ENCODE measurements at places on chromosomes 5 and 9. TPM values are rescaled to one million over a fixed set of nuclear protein-coding genes. Genes with fewer than 3 reads are reported as not detected.

The PLCXD3 gene
- not detected for total RNA-seq

GRCh38 chr5:140141241-140141640, 15.5 kb downstream of the IGIP start:
- no peak for DNase-seq
- no peak overlapping the region for H3K27ac ChIP-seq
- H3K36me3 ChIP-seq = no peaks in the 10 kb centered on the region
- no peak overlapping the region for H3K4me3 ChIP-seq
- peaks cover 3% of the 10 kb centered on the region for H3K27me3 ChIP-seq

- H3K36me3 ChIP-seq = peaks cover 3% of the 10 kb centered on the region
- no peak overlapping the region for H3K4me3 ChIP-seq
- no peak overlapping the region for H3K27ac ChIP-seq
- H3K27me3 ChIP-seq = no peaks in the 10 kb centered on the region
- DNase-seq = no peak
- H3K4me1 ChIP-seq = peaks cover 8% of the 10 kb centered on the region
Measured at GRCh38 chr5:61623401-61624069, 291.5 kb downstream of the ZSWIM6 start.

DNA sequence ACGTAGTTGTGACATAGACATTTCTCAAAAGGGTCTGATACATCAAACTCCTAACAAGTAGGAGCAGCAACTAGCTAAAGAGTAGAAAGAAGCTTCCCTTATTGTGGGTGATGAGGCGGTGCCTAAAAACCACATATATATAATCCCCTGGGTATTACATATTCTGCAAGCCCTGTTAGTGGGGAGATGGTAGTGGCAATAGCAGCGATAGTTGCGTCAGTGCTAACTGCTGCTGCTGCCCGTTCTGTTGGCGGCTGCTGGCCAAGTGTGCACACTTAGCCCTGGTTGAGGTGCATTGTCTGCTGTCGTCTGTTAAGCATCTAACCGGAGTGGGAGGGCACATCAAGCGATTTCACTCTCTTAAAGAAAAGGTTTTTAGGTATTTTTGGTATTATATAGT, 35.8 kb downstream of the VLDLR start:
- H3K27ac ChIP-seq = no peak overlapping the region
- no peak overlapping the region for H3K4me3 ChIP-seq
- DNase-seq = no peak

- no peak overlapping the region for H3K4me3 ChIP-seq
- H3K27me3 ChIP-seq = no peaks in the 10 kb centered on the region
- DNase-seq = no peak
- peaks cover 62% of the 10 kb centered on the region for H3K4me1 ChIP-seq
Measured at GRCh38 chr5:34734326-34734725, 78.2 kb downstream of the RAI14 start.

The HCN1 gene
- total RNA-seq = not detected

The DBH gene
- not detected for total RNA-seq

DNA sequence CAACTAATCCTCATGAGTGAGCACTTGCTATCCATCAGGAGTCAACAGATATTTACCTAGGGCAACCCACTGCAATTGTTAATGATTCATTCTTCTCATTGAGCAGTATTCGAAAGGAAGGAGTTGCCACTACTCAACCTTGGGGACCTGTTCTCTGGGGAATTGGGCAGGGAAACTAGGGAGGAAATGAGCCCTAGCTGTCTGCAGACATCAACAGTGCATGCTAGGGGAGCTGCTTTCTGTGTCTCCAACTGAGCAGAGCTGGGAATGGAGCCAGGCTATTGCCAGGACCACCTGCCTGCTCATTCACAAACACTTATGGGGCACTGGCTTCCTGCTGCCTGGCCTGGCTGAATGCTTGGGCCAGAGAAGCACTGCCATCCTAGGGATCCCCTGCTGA, 183.4 kb downstream of the TMEM38B start:
- no peaks in the 10 kb centered on the region for H3K4me1 ChIP-seq
- H3K36me3 ChIP-seq = no peaks in the 10 kb centered on the region
- DNase-seq = no peak
- H3K27me3 ChIP-seq = no peaks in the 10 kb centered on the region
- no peak overlapping the region for H3K27ac ChIP-seq
- no peak overlapping the region for H3K4me3 ChIP-seq

- H3K36me3 ChIP-seq = peaks cover 4% of the 10 kb centered on the region
- peaks cover 21% of the 10 kb centered on the region for H3K27me3 ChIP-seq
- H3K4me1 ChIP-seq = peaks cover 2% of the 10 kb centered on the region
- H3K27ac ChIP-seq = no peak overlapping the region
Measured at GRCh38 chr5:141809380-141810096, 68.7 kb downstream of the PCDH1 start.

DNA sequence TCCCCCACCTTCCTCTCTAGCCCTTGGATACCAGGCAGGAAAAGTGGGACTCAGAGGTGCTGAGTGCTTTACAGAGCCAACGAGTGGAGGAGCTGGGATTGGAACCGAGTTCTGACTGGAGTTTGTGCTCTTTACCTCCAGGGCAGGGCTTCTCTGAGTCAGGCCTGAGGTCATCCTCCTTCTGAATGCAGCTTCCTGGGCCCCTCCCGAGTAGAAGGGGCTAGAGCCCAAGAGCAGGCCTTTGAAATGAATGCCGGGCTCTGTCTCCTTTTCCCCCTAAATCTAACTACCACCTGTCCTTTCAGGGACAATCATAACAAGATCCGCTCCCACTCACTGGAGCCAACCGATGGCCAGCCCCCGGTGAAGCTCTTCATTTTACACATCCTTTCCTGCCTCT, 12.7 kb downstream of the PTGES start:
- DNase-seq = no peak
- no peak overlapping the region for H3K4me3 ChIP-seq
- no peaks in the 10 kb centered on the region for H3K36me3 ChIP-seq
- peaks cover 12% of the 10 kb centered on the region for H3K4me1 ChIP-seq
- peaks cover 1% of the 10 kb centered on the region for H3K27me3 ChIP-seq

The BTNL8 gene
- total RNA-seq = not detected

The GCNT4 gene
- 2.6 TPM for total RNA-seq

DNA sequence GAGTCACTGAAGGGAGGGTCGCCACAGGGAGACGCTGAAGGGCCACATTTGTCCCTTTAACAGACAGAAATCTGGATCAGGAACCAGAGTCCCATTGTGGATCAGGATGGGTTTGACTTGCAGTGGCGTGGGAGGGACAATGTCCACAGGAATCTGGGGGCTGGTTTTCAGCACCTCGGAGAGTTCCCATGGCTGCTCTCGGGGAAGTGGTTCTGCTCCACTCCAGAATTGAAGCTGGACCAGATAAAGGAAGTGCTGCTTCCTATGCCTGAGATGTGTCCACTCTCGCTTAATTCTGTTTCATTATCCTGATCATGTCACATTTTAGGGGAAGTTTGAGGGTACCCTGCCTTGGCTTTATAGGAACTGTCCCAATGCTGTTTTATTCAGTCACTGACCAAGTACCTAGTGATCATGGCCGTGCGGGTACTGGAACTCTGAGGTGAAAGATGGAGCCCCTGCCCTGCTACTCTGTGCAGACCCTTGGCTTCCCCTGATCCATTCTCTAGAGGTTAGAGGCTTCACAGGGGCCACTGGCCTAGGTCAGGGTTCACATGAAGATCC, 28.7 kb downstream of the ENHO start:
- H3K27ac ChIP-seq = no peak overlapping the region
- no peak overlapping the region for H3K4me3 ChIP-seq
- H3K4me1 ChIP-seq = no peaks in the 10 kb centered on the region
- peaks cover 2% of the 10 kb centered on the region for H3K36me3 ChIP-seq
- H3K27me3 ChIP-seq = peaks cover 37% of the 10 kb centered on the region
- no peak for DNase-seq

DNA sequence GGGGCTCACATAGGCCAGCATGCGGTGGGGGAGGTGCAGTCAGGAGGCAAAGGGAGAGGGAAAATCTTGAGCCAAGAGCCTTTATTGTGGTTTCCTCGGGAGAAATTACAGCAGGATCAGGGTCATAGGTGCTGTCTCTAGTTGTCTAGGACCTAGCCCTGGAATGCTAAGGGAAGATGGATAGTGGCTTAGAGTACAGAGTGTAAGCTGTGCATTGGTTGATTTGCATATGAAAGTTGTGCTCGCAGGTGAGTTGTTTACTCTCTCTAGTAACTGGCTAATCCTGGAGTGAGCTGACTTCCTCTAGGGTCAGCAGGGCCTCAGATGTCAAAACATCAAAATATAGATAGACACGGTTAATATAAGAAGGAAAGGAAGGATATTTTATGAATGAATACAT, 877.7 kb downstream of the TLE4 start:
- H3K27ac ChIP-seq = no peak overlapping the region
- H3K36me3 ChIP-seq = peaks cover 2% of the 10 kb centered on the region
- no peaks in the 10 kb centered on the region for H3K4me1 ChIP-seq
- DNase-seq = no peak

DNA sequence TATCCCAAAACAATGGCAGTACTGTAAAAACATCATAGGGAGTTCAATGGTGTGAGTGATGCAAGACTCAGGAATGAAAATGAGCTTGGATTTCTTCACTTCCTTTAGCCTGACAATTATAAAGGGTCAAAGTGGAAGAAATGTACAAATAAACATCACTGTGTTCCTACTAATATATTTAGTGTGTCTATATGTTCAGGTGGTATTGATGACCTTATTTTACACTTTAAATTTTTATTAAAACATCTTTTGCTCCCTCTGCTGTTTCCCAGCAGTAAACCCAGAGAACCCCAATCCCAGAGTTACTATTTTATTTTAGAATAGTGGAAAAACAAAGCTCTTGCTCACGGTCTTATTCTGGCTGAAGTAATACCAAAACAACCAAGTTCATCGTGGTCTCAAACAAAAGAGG, 2.0 kb downstream of the LOX start:
- peaks cover 57% of the 10 kb centered on the region for H3K4me1 ChIP-seq
- H3K36me3 ChIP-seq = peaks cover 25% of the 10 kb centered on the region

- H3K27me3 ChIP-seq = no peaks in the 10 kb centered on the region
- peaks cover 39% of the 10 kb centered on the region for H3K4me1 ChIP-seq
- H3K4me3 ChIP-seq = peak overlapping the region; percentile 99
- peaks cover 6% of the 10 kb centered on the region for H3K36me3 ChIP-seq
Measured at GRCh38 chr9:128372784-128373183, 1.6 kb downstream of the URM1 start.

- no peak overlapping the region for H3K27ac ChIP-seq
- peaks cover 37% of the 10 kb centered on the region for H3K4me1 ChIP-seq
- no peak overlapping the region for H3K4me3 ChIP-seq
- no peaks in the 10 kb centered on the region for H3K27me3 ChIP-seq
- H3K36me3 ChIP-seq = no peaks in the 10 kb centered on the region
Measured at GRCh38 chr9:115401756-115402327, 283.9 kb upstream of the TNC start.

GRCh38 chr9:77475641-77476473, 172.3 kb downstream of the GNA14 start:
- H3K27ac ChIP-seq = peak overlapping the region; percentile 89
- DNase-seq = no peak
- no peak overlapping the region for H3K4me3 ChIP-seq
- no peaks in the 10 kb centered on the region for H3K27me3 ChIP-seq
- H3K36me3 ChIP-seq = peaks cover 8% of the 10 kb centered on the region
- peaks cover 21% of the 10 kb centered on the region for H3K4me1 ChIP-seq

DNA sequence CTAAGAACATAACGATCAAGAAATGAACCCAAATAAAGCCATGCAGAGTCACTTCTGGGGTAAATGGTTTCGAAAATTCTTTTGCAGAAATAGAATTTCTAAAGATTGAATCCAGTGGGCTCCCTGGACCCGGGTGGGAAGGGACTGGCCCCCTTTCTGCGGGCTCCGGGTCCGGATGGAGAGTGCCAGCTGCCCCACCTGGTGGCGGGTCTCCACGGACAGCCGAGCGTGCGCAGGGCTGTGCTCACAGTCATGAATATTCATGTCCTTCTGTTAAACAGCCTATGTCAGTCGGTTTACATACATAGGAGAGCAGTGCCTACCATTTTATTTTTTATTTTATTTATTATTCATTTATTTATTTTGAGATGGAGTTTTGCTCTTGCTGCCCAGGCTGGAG, 4.7 kb upstream of the PPP1R26 start:
- DNase-seq = no peak
- H3K27me3 ChIP-seq = peaks cover 6% of the 10 kb centered on the region
- H3K27ac ChIP-seq = no peak overlapping the region
- no peak overlapping the region for H3K4me3 ChIP-seq

The MARVELD2 gene
- 2.0 TPM for total RNA-seq

DNA sequence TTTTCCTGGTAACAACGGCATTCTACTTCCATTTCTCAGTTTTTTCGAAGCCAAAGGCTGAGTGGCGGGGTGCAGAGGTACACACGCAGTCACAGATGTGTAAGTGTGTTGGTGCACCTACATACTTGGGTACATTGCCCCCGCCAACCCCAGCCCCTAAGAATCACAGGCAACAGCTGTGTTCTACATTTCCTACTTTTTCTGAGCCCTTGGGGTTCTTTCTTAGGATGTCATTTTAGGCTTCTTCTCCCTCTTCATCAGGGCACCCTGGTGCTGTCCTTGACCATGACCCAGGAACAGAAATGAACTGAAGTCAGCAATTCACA, 104.8 kb downstream of the PAX5 start:
- peaks cover 17% of the 10 kb centered on the region for H3K27me3 ChIP-seq
- no peak overlapping the region for H3K27ac ChIP-seq
- H3K4me1 ChIP-seq = peaks cover 9% of the 10 kb centered on the region
- H3K36me3 ChIP-seq = peaks cover 4% of the 10 kb centered on the region
- no peak overlapping the region for H3K4me3 ChIP-seq

GRCh38 chr5:125775896-125776295, 647.3 kb upstream of the GRAMD2B start:
- no peaks in the 10 kb centered on the region for H3K4me1 ChIP-seq
- no peaks in the 10 kb centered on the region for H3K36me3 ChIP-seq
- H3K27ac ChIP-seq = no peak overlapping the region
- no peaks in the 10 kb centered on the region for H3K27me3 ChIP-seq

DNA sequence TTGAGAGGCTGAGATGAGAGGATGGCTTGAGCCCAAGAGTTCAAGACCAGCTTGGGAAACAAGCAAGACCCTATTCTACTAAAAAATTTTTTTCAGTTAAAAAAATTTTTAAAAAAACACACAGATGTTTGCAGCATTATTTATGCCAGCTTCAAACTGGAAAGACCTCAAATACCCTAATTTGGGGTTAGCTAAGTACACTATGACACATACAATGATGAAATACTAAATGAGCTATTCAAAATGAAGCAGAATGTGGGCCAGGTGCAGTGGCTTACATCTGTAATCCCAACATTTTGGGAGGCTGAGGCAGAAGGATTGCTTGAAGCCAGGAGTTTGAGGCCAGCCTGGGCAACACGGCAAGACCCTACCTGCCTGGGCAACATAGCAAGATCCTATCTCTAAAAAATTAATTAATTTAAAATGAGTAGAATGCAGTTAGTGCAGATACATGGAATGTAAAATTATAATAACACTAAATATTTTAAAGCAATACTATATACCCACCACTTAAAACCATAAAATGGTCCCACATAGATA, 44.9 kb downstream of the LHFPL2 start:
- H3K4me1 ChIP-seq = peaks cover 70% of the 10 kb centered on the region
- H3K4me3 ChIP-seq = no peak overlapping the region
- H3K36me3 ChIP-seq = peaks cover 8% of the 10 kb centered on the region
- H3K27me3 ChIP-seq = no peaks in the 10 kb centered on the region

The TMEM252 gene
- not detected for total RNA-seq

The EIF4E1B gene
- total RNA-seq = not detected

GRCh38 chr5:180786531-180787398, 15.8 kb downstream of the MGAT1 start:
- no peaks in the 10 kb centered on the region for H3K27me3 ChIP-seq
- peak overlapping the region; percentile 98 for H3K27ac ChIP-seq
- peak overlapping the region; percentile 61 for H3K4me3 ChIP-seq
- H3K4me1 ChIP-seq = peaks cover 52% of the 10 kb centered on the region

GRCh38 chr5:113005454-113005853, 28.9 kb downstream of the DCP2 start:
- peaks cover 17% of the 10 kb centered on the region for H3K36me3 ChIP-seq
- DNase-seq = no peak
- H3K4me3 ChIP-seq = no peak overlapping the region
- no peaks in the 10 kb centered on the region for H3K27me3 ChIP-seq
- H3K4me1 ChIP-seq = no peaks in the 10 kb centered on the region

All from chondrocyte (in vitro differentiated cells).